ENCODE measurements at places on chromosomes 1 and 21.

DNA sequence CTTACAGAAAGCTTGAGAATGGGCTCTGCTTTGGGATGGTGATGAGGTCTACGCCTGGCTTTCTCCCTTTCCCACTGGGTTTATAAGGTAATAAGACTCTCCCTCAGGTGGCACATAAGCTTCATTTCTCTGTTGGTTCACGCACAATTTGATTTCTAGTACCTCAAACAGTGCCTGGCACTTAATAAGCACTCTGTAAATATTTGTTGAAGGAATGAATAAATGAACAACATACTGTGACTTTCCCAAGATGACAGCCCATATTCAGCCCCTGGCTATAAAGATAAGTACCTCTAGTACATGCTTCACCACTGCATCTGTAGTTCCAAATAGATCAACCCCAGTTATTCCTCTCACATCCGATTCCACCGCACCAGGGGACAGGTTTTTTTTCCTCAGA lies 17.8 kb downstream of the COPA start:
- no peak for DNase-seq

DNA sequence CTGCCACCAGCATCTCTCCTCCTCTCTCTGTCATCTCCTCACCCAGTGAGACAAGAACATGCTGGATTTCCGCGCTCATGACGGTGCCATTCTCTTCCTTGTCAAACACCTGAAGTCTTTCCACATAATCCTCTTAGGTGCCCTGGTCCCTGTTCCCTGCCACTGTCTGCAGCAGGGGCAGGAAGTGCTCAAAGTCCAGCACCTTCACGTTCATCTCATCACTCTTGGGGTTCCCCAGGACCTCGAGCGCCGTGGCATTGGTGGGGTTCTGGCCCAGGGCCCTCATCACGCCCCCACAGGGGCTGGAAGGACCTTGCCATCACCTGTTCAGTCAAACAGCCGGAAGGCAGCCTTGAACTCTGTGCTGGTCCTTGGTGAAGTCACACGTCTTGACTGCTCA lies 9.1 kb upstream of the AGPAT3 start:
- DNase-seq: no peak

DNA sequence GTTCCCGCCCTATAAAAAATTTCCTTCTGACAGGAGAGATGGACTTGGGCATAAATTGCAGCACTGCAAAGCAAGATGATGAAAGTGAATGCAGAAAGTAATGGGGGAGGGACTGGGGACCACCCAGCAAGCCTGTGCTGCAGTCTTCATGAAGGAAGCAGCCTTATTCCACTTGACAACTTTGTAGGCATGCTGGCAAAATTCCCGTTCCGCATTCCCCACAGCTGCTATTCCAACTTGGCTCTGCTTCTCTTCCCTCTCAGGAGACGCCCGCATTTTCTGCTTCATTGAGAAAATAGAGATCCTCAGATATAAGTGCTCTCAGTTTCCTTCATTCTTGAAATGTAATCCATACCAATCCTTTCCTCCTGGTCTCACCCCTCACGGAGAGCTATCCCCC lies 2.4 kb downstream of the HMGB4 start:
- no peak for DNase-seq

DNA sequence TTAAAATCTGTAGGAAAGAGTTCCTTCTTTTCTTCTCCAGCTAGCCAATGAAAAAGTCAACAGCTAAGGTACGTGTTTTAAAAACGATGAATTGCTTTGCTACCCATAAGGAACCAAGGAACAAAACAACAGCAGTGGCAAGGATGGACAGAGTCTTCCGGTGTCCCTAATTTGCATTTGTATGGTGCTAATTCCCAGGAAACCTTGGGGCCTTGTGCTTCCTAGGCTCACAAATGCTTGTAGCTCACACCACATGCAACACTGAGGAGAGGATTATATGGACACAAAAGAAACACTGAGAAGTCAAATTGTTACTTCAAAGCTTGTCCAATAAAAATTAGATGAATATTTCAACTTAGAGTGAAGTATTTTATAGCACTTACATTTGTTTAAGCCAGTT lies 1.8 kb upstream of the PGBD5 start:
- DNase-seq: no peak

DNA sequence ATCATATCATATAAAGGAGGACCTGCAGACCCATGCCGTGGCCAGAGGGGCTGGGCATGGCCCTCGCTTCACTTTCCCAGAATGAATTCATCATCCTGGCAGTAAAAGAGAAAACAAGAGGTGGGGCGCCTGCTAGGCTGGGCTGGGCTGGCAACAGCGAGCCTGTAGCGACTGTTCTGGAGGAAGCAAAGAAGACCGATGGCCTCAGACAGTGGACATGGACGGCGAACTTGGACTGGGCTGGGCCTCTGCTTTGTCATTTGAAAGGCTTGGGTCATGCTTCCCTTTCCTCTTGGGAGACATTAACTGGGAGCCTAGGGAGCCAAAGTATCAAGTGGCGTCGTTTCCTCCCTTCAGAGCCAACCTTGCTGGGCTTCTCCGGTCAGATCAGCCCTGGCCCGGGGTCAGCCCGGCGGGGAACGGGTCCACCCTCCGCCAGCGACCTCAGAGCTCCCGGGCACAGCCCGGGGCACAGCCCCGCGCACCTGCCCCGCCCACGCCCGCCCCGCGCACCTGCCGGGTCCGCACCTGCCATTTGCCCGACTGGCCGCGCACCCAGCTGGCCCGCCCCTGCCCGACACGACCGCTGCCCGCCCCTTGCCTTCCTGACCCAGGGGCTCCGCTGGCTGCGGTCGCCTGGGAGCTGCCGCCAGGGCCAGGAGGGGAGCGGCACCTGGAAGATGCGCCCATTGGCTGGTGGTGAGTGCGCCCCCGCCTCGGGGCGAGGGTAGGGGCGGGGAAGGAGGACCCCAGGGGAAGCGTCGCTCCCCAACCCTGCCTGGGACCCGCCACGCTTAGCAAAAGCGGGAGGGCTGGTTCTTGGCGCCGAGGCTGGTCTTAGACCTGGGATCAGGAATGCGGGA lies at the start of gene FAM3B:
Gene FAM3B (plus strand): TSS at position 602 of the 863 bp plus-strand sequence. CDS start 79 bp downstream, at position 681.
- DNase-seq: no peak

DNA sequence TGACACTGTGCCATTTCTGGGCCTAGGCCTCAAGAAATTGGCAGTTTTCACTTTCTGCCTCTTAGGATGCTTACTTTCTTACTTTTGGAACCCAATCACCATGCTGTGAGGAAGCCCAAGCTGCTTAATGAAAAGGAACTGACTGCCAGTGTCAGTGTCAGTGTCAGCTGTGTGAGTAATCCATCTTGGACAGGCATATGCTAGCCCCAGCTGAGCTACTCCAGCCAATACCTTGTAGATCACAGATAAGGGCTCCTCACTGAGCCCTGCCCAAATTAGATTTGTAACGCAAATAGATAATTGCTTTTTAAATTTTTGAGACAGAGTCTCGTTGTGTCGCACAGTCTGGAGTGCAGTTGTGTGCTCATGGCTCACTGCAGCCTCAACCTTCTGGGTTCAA lies 59.6 kb downstream of the SELENOF start:
- DNase-seq: no peak

DNA sequence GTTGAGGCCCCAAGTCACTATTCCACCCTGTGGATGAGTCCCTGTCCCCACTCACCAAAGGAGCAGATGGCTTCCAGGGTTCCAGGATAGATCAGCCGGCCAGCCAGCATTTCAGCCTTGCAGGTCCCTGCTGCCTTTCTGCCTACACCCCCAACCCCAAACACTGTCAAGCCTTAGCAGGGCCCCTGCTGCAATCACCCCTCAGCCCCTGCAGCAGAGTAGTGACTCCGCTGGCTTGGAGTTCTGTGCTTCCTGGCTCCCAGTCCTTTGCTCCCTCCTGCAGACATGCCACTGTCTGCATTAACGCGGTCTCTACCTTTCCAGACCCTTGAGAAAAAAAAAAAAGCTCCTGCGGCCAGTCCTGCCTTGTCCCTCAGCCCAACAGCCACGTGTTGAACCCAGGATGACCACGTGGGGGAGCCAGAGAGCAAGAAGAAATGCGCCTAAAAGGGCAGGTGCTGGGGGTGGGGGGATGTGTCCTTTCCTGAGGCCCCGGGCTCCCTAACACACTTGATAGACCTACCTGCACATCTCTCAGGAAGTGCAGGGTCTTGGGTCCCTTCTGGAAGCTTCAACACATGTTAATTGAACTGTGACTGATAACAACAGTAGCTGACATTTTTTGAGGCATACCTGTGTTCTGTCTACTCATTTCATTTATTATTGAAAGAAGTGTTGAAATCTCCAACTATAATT lies 37.4 kb downstream of the RASSF5 start:
- peak; percentile 87 for DNase-seq

Measured in T-helper 9 cell (primary cell).